Activated naive CD4-positive, alpha-beta T cell treated with anti-CD3 and anti-CD28 coated beads, Interleukin-2, amount 10 ng/mL, durations not matched to agents 7 days and 5 days (primary cell): ENCODE measurements at places on chromosomes 2 and 18.

GRCh38 chr18:23421277-23421676, 31.8 kb upstream of the RIOK3 start:
- DNase-seq = no peak

DNA sequence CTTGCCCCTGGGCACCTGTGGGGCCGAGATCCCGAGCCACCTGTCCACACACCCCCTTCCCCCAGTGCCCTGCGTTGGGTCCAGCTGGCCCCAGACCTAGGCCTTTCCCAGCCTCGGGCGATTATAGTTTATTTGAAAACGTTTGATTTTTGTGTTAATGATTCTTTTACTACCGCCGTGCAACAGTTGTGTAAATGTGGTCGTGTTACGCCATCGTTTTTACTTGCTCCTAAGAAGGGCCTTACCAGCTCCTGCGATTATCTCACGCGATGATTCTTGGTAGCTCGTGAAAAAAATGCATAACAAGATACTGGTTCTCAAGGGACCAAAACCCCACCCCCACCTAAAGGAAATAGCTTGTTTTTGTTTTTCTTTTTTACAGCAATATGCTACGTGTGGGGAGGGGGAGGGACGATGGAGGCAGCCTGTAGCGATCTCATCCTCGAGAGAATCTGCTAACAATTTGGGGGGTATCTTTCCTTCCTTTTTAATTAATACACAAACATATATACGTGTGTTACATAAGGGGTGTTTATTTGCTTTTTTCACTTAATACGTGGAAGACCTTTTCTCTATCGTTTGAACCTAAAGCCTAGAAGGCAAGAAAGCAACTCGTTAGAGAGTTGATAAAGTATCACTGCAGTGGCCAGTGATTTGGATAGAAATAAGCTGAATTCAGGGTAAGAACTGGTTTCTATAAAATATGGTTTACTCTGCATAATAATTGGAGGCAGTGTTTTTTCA, 1.0 kb downstream of the ZDBF2 start:
- peak; percentile 49 for DNase-seq

GRCh38 chr2:121242976-121243375, 42.0 kb downstream of the TFCP2L1 start:
- no peak for DNase-seq

DNA sequence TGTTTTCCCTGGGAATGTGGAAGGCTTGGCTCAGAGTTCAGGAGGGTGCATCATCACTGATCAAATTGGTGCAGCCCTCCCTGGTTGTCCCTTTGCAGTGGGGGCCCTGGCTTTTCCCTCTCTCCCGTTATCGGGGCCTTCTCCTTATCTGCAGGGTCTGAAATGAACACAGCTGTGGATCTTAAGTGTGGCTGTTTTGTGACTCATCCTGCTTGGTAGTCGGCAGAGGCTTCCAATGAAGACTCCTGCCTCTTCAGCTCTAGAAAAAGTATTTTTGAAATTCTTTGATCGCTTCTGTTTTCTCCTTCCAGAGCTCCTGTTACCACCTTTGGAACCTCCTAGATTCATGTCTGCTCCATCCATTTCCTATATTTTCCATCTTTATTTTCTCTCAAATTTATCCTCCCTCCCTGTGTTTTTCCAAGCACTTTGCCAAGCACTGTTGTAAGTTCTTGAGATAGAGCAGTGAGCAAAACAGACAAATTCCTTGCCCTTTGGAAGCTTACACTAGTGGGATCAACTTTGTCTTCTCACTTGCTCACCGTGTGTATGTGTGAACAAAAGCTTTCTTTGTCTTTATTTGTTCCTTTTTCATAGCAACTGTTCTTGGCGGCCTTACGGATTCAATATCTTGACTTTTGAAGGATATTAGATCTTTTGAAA, 45.7 kb downstream of the RALB start:
- DNase-seq = no peak

GRCh38 chr2:43576981-43577892, 18.6 kb downstream of the THADA start:
- peak; percentile 44 for DNase-seq

DNA sequence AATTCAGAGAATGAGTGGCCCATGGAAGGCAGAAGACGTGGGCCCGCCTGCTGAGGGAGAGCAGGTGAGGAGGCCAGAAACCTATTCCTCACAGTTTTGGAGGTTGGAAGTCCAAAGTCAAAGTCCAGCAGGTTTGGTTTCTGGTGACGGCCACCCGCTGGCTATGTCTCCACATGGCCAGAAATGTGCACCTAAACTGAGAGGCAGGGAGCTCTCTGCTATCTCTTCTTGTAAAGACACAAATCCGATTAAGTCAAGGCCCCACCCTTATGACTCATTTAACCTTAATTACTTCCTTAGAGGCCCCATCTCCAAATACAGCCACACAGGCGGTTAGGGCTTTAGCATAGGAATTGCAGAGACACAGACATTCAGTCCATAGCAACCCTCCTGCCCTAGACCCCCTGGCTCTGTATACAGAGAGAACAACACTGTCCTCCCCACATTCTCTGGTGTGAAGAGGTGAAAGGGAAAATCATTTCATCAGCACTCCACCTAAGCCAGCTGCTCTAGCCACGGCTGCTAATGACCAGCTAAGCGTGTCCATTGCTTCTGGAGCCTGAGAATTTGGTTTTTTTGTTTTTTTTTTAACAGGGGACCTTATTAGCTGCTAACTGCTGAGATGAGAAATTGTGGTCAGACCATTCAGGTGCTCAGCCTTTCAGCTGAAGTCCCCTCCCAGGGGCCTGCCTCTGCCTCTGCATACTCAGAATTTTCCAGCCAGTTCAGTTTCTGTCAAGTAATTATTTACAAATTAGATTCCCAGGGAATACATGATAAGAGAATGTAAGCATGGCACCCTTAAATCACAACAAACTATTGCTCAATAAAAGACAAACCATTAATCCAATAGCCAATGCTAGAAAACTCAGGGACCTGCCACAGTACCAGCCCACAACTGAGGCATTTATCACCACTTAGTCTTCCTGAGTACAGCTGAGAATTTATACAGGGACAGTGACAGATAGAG, 368.7 kb upstream of the ID2 start:
- DNase-seq = no peak

- no peak for DNase-seq
Observed at GRCh38 chr2:189178054-189178453, 1.5 kb downstream of the COL5A2 start.

- no peak for DNase-seq
Observed at GRCh38 chr2:134284119-134284670, 30.3 kb downstream of the MGAT5 start.

DNA sequence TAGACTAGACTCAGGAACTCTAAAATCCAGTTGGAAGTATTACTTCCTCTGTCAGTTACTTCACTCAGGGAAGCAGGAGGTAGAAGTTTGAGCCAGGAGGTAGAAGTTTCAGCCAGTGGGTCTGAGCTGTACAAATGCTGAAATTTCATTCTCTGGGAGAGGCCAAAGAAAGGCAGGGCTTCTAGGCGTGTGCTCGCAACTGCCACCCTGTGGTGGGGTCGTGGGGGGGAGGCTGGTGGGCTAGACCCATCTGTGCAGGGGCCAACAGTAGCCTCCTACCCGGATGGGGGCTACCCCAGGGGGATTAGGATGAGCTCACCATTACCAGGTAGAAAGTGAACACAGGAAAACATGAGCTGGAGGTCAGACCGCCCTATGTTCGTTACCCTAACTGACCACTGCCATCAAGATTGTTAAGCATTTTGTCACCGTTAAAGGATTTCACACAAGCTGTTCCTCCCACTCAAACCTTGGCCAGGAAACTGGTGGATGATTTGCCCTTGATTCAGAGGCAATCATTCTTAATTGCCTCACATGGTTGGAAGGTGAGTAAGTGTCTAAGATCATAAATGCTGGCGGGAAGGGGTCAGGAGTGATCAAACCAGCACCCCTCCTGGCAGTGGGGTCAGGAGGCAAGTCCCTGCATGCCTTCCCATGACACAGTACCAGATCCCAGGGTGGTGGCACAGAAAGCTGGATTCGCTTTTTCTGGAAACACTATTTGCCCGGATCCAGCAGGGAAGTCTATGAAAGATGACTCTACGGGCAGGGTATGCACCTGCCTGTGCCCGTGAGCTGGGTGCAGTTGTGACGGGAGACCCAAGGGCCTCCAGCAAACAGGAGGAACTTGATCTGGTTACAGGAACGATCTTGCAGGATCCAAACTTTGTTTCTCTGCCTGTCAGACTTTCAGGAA, 5.2 kb upstream of the FHL2 start:
- DNase-seq = no peak

GRCh38 chr2:170671079-170671478, 44.1 kb upstream of the SP5 start:
- no peak for DNase-seq

GRCh38 chr18:74665905-74666304, 68.2 kb downstream of the ZNF407 start:
- no peak for DNase-seq

DNA sequence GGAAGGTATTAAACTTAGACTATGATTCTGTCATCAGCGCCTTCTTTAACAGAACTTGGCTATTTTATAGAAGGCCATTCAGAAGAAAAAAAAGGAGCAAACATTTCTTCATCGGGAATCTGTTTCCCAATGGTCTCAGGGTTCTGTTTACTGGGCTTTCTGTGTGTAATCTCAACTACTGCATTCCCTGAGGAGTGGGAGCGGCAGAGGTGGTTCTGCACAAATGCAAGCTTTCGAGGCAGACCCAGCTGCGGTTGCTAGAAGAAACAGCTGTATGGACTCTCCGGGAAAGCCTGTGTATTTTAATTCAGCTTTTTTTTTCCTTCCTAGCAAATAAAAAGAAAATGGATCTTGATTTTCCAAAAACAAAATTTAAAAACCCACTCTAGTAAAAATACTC, 250.7 kb downstream of the NAPG start:
- DNase-seq = no peak

GRCh38 chr2:236216711-236217110, 47.5 kb downstream of the ASB18 start:
- DNase-seq = no peak

DNA sequence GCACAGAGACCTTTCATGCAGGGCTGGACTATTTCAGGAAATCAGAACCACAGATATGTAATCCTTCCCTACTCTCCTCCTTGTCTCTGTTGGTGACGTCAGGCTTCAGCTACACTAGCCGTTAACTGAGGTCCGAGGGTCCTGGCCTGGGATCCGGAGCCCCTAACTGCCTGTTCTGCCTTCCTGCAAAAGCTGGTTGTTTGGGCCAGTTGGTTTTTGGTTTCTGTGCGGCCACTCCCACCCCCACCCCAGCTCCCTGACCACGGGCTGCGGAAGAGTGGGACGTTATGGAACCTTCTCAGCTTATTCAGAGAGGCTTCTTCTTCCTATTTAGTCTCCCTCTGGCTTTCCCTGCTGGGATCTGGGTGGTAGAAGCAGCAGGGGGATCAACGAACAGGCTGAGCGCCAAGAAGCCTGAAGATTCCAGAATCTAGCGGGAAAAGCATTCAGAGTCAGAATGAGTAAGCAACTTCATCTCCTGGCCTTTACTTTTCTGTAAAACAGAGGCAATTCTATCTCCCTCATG, 49.3 kb upstream of the ROCK2 start:
- DNase-seq = no peak

DNA sequence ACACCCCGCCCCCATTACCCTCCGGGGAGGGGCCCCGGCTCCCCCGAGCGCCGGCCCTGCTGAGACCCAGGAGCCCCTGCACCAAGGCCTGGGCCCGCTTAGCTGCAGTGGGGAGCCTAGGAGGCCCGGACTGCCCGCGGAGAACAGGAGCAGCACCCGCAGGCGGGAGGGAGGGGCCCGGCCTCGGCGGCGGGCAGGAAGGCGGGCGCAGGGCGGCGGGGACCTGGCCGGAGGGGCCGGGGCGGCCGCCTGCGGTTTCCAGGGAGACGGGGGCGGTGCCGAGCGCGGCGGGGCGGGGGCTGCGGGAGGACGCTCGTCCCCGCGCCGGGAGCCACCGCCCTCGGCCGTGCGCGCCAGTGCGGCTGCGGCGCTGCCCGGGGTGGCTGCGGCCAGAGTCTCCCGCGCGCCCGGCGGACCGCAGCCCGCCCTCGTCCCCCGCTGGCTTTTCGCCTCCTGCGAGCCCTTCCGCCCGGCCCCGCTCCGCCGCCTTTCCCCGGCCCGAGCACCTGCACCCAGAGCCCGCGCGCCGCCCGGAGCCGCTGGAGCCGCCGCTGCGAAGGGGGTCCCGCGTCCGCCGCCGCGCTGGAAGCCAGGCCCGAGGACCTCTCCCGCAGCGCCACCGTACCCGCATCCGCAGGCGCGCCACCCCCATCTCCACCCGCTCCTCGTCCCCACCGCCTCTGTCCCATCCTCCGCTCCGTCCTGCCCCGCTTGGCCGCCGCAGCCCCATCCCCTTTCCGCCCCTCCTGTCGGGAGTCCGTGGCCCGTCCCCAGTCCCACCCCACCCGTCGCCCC, 17.2 kb downstream of the GPC1 start:
- DNase-seq = peak; percentile 36

DNA sequence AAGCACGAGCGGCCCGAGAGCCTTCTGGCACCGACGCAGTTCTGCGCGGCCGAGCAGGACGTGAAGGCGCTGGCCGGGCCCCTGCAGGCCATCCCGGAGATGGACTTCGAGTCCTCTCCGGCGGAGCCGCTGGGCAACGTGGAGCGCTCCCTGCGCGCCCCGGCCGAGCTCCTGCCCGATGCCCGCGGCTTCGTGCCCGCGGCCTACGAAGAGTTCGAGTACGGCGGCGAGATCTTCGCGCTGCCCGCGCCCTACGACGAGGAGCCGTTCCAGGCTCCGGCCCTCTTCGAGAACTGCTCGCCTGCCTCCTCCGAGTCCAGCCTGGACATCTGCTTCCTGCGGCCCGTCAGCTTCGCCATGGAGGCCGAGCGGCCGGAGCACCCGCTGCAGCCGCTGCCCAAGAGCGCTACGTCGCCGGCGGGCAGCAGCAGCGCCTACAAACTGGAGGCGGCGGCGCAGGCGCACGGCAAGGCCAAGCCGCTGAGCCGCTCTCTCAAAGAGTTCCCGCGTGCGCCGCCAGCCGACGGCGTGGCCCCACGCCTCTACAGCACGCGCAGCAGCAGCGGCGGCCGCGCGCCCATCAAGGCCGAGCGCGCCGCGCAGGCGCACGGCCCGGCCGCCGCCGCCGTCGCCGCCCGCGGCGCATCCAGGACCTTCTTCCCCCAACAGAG, 70.4 kb downstream of the ARHGEF33 start:
- DNase-seq = peak; percentile 79

GRCh38 chr2:70964596-70965386, 13.6 kb upstream of the ANKRD53 start:
- DNase-seq = peak; percentile 87

GRCh38 chr2:125979886-125980285, 676.1 kb upstream of the GYPC start:
- DNase-seq = no peak

GRCh38 chr2:78832481-78832880, 193.0 kb upstream of the REG3G start:
- no peak for DNase-seq
